ENCODE measurements at places on chromosomes 12 and 14.

DNA sequence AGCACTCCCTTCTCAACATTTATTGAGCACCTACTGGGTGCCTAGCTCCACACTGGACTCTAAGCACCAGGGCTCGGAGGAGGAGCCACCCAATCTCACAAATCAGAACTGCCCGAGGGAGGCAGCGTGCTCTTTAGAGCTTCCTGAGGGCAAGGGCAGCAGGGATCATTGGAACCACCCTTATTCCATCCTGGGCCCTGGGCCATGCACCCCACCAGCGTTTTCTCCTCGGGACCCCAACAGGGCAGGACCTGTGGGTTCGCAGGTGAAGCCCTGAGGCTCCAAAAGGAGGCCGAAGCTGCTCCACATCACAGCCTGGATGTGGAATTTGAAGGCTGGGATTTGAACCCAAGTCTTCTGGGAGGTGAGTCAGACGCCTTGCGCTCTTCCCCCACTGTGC lies 15.4 kb downstream of the TMEM119 start:
- no peak for DNase-seq

DNA sequence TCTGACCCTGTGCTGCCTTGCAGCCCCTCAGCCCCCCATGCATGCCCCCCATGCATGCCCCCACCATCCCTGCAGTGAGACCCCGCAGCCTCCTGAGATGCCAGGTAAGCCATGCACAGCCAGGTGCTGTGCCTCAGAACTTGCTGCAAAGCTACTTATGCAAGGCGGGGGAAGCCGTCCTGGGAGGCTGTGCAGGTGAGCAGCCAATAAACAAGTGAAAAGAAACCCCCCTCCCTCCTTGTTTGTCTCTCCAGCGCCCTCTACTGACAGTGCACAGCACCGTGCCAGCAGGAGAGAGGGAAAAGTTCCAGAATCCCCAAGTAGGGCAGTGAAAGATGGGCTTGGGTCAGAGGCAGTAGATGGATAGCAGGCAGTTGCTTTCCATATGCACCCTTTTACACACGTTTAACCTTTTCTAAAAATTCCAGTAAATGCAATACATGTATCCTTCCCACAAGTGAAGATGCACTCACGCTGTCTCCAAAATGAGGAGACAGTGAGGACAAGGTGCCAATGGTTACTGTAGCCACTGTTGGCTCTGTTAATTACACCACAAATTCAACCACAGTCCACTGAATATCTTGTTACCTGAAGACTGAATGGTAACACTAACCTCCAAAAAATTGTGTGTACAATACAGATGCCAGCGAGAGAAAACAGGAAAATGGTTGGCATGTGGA lies 18.0 kb downstream of the TNFAIP2 start:
- no peak for DNase-seq

- DNase-seq, result no peak
Observed at GRCh38 chr12:6460751-6461371, 9.0 kb downstream of the TAPBPL start.

DNA sequence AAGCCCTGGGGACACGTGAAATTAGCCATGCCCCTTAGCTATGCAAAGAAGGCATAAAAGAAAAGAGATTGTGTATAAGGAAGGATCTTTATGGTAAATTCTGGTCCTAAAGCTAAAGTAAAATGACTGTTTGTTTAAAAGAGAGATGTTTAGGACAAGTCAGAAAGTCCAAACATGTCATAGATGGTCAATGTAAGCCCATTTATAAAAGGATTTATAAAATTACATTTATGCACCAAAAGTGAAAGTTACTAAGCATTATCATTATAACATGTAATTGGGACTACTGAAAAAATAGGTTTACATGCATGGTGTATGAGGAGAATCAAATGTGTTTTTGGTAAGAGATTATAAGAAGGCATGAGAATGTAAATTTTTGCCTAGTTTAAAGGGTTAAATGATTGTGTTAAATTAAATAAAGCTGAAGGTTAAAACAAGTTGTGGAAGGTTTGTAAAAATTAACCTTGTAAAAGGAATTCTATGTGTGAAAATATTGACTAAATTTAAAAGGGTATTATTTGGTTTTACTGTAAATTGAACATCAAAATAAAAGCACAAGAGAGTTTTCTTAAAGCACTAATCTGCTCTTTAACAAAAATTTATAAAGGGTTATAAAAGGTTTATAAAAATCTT lies 50.4 kb upstream of the TSPAN8 start:
- DNase-seq, result no peak

- DNase-seq, result peak; percentile 49
Observed at GRCh38 chr14:29242755-29243754, 476.5 kb downstream of the FOXG1 start.

GRCh38 chr12:33588725-33589405 lies 149.2 kb upstream of the SYT10 start:
- DNase-seq, result no peak

GRCh38 chr12:38905480-38906351 lies at the start of gene CPNE8:
Gene CPNE8, minus strand, starts transcription at chr12:38905591. Its CDS starts 57 bp downstream, at chr12:38905534.
- no peak for DNase-seq

DNA sequence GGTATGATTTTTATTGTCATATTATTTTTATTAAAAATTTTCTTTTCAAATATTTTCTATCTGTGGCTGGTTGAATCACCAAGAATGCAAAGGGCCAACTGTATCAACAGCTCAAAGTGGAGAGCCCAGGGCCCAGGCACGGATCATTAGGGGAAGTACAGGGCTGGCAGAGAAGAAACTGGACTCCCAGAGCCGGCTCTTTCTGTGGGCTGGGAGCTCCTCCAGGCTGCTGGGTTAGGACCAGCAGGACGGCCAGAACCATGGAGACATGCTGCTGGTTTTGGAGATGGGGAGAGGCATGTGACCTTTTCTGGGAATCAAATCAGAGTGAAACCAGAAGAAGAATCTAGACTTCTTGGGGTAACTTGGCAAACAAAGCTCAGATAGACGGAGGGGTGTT lies 220.5 kb downstream of the CACNA1C start:
- DNase-seq, result no peak

All from fibroblast of skin of left biceps (primary cell).